ENCODE measurements at places on chromosomes 5 and 9.

DNA sequence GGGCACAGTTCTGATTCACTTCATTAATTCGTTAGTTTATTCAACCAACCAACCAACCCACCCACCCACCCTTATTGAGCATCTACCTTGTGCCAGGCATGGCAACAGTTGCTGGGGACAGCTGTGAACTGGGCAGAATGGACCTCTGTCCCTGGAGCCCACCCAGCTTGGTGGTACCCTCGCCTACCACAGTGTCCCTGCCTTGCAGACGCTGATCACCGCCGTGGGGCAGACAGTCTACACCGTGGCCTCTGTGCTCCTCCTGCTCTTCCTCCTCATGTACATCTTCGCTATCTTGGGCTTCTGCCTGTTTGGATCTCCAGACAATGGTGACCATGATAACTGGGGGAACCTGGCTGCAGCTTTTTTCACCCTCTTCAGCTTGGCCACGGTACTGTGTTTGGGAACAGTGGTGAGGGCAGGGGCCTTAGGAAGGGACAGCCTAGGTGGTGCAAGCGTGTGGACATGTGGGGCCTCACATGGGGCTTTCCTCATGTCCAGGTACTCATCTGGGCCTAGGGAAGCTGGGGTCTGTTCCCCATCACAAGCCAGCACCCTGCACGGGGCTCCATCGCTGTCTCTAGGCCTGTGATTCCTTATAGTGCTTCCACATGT lies 26.2 kb downstream of the PITX1 start:
- DNase-seq, result no peak

- no peak for DNase-seq
These were observed 416.4 kb downstream of the EFNA5 start for GRCh38 chr5:107254214-107254901.

DNA sequence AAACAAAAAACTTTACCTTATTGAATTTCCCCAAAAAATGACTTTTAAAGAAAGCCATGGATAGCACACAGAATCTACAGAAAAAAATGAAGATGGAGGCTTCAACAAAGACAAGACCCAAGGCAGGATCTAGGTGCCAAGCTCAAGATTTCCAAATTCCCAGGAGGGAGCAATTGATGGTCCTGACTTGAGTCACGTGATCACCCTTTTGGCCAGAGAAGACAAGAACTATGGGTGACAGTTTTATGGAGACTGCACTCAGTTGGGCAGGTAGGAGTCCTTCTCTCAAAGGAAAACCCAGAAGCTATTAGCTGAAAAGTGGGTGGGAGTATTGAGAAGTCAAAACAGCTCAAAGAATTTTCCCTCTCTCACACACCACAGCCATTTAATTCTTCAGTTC lies 3.2 kb upstream of the SLIT3 start:
- DNase-seq, result no peak

DNA sequence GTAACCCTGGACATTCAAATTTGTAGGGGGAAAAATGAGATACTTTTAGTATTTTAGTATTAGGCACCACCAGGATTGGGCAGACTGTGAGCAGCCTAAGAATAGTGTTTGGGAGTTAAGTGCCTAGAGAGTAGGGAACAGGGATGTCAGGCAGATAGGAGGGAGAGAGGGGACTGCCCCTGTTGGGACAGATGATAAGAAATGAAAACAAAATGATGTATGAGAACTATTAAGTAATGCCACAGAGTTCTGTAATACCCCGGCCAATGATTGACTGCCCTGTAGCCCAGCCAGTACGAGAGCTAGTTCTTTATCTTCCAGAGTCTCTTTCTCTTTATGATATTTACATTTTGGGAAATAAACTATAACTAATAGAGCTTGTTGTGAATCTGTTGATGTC lies 24.4 kb downstream of the ARHGAP26 start:
- no peak for DNase-seq

GRCh38 chr9:7452378-7452777 lies 347.2 kb downstream of the DMAC1 start:
- DNase-seq, result no peak

DNA sequence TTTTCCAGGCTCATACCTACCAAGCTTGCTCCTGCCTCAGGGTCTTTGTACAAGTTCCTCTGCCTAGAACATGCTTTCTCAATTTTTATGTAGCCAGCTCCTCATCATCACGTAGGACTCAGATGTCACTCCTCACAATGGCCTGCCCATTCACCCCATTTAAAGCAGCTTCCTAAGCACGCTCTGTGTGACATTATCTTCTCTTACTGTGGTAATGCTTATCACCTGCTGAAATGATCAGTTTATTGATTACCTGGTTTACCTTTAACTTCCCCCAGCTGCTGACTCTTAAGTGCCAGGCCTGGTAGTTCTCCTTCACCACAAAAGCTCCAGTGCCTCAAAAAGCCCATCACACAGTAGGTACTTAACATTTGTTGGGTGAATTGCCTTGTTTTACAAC lies 13.6 kb downstream of the FUBP3 start:
- DNase-seq, result no peak

DNA sequence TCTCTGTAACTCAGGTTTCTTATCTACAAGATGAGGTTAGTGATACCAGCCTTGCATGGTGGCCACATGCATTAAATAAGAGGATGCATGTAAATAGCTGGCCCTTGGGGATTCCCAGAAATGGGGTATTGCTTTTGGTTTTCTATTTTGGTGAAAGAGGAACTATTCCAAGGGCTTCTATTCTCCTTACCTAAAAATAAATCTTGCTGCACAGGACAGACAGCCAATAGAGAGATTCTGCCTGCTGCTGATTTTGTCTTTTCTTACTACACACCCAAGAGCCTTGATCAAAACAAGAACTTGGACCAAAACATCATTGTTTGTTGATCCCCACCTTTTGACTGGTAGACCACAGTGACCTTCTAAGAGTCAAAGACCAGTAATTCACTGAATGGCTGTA lies 161.8 kb downstream of the PJA2 start:
- no peak for DNase-seq

DNA sequence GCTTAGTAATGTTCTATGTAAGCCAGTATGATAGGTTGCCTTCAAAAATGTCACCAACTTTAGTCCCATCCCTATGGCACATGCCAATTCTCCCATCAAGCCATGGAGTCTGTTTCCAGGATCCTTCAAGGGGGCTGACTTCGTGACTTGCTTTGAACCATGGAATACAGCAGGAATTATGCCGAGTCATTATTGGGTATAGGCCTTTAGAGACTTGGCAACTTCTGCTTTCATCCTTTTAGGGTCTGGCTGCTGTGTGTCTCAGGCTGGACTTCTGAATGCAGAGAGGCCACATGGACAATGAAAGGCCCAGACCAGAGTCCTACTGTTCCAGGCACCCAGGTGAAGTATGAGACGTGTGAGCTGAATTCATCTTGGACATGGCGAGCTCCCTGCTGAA lies 109.8 kb downstream of the DENND1A start:
- DNase-seq, result no peak

- DNase-seq, result no peak
These were observed 114.2 kb upstream of the ADAMTS16 start for GRCh38 chr5:5025774-5026408.

GRCh38 chr5:138272681-138273080 lies 1.7 kb downstream of the GFRA3 start:
- DNase-seq, result no peak

DNA sequence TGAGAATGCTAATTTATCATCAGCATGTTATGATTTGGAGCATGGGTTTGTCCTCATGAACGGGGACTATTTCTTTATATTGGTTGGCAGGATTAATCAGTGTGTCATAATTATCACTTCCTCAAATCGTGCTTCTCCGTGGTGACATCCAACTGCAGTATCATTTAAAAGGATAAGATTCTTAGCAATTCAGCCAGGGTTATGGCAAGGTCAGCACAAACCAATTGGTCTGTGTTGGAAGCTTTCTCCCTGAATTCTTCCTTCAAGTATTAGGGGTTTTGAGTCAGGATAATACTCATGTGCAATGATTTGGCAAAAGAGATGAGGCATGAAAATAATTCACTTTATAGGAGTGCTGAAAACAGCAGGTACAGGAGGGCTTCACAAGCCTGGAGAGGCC lies 5.5 kb upstream of the CAMLG start:
- DNase-seq, result no peak

DNA sequence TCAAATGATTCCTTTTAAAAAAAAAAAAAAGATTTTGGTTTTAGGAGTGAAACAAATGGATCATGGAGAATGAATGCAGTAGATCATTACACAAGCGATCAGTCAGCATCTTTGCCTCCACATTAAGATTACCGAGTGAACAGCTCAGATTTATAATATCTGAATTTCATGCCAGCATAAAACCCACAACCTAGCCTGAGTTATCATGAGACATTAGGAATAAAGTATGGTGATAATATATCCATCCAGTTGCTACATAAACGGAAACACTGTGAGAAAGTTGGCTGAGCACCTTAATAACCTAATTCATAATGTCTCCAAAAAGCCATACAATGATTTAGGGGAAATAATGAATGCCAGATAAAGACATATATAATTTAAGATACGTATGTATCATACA lies 553.1 kb upstream of the TUSC1 start:
- DNase-seq, result no peak

DNA sequence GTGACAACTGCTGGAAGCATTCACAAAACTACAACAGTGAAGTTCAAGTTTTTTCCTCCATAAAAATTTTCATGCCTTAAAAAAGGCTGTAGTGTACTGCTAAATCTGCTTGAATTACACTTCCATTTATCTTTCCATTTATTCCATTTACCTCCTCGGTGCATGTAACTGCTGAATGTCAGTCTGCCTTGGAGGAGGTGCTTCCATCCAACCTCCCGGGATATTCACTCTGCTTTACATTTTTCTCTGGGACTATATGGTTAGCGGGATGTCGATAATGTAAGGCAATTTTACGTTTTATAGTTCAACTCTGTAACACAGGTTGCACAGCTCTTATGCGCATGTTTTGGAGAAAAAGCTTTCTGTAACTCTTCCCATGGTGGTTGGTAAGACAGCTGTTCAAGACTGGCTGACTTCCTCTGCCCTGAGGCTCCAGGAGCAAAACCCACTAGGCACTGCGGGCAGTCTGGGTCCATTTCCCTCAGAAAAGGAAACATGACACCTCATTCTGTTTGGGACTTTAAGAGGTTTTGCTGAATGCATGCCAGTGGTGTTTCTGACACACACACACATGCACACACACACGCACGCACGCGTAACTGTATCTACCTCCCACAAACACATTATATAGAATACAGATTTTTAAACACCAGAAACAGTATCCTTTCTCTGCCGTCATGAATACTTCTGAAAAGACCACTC lies 66.1 kb downstream of the SPTLC1 start:
- no peak for DNase-seq

- DNase-seq, result no peak
These were observed 864 bp downstream of the PAPPA start for GRCh38 chr9:116154334-116154975.

GRCh38 chr9:133112663-133113026 lies 8.4 kb downstream of the RALGDS start:
- peak; percentile 90 for DNase-seq

DNA sequence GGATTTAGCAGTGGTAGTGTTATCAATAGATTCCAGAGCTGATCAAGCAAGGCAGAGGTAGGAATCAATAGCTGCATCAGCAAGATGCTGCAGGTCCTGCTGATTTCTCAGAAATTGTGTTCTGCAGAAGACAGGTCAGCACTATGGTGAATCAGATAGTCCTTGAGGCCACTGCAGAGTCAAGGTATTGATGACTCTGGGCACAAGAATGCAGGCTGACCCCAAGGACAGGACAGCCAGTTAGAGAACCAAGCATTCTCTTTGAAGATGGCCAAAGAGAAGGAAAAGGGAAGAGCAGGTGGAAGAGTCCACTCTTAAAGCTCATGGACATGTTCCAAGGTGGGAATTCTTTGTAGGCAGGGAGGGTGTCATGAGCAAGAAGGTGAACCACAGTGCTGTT lies 28.0 kb downstream of the PRUNE2 start:
- DNase-seq, result no peak

DNA sequence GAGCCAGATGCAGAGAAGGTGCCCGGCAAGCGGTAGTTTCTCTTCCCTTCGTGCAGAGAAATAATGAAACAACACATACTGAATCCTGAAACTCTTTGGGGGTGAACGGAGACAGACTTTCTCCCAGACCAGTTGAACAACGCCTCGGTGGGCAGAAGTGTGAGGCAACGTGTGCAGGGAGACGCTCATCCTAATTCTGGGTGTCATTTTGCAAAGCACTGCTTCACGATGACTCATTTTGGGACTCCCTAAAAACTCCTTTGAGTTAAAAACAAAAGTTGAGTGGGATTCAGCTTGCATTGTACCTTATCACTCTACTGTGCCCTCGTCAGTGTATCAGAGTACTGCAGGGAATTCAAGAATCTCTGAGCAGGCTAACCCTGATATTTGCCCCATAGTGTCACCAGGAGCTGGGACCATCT lies 3.5 kb upstream of the NEK6 start:
- peak; percentile 28 for DNase-seq

- DNase-seq, result no peak
These were observed 15.4 kb downstream of the CERT1 start for GRCh38 chr5:75496026-75496425.

DNA sequence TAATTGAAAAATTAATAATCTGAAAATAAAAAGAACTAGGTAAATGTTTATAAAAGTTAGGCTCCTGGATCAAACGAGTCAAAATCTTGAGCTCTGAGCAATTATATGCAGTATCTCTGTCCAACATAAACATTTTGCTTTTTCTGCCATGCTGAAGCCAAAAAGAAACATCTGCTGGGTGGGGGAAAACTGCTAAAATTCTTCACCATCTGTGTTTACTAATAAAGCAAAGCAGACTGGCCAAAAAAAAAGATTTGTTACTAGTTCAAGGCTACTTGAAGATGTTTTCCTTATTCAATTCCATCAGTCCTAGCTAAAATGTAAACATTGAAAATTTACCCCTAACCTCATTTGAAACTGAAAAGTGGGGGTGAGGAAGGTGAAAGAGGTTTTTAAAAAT lies 29.7 kb downstream of the GTF3C4 start:
- no peak for DNase-seq

GRCh38 chr5:160432787-160433186 lies 11.1 kb downstream of the PTTG1 start:
- DNase-seq, result no peak

DNA sequence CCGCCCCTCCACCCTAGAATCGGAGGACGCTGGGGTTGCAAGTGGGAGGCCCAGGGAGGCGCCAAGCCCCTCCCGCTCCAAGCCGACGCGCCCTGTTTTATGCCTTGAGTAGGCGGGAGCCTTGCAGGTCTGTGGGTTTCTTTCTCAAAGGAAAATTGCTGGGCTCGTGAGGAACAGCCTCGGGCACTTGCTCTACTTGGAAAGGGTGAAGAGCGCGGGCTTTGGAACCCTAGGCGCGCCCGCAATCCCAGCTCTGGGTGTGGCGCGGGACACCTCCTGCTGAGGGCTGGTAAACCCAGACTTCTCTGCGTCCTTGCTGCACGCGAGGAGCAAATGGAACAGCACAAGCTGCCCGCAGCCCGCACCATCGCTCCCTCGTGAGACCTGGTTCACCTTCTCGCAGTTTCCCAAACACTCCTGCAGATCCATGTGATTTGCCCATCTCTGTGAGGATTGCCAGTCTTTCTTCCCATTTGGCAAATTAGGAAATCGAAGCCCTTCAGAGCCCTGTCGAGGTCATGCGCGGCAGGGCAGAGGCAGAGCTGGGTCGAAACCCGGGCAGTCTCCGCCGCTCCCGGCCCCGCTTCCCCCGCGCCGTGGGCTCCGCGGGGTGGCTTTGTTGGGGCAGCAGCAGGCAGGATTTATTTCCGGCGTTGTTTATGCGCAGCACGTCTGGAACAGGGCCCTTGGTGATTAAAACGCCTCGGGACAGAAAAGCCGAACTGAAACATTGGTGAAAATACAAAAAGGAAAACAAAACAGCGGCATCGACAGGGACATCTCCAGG lies 98.4 kb upstream of the CPLX2 start:
- no peak for DNase-seq

- DNase-seq, result no peak
These were observed 2.9 kb downstream of the SPTAN1 start for GRCh38 chr9:128555180-128555721.

GRCh38 chr9:88441301-88442007 lies 53.2 kb downstream of the SPIN1 start:
- no peak for DNase-seq

All from lower lobe of right lung (tissue), 2 donors.